ENCODE measurements at places on chromosomes 13 and 19.

DNA sequence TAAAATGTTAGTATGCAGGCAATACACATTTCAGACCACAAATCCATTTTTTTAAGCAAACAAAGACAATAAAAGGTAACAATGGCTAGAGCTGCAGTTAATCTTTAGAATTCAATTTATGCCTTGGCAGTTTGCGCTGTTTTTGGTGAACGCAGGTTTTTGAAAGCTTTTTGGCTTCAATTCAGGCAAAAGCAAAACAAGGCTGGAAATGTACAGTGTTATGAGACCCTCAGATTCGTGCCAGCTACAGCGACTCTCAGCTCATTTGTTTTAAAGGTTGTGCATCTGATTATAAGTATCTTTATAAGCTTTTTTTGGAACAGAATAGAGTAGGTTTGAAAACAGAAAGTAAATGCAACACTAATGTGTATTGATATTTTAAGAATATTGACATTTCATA is 63.6 kb upstream of the SOX1 start:
- DNase-seq = no peak

DNA sequence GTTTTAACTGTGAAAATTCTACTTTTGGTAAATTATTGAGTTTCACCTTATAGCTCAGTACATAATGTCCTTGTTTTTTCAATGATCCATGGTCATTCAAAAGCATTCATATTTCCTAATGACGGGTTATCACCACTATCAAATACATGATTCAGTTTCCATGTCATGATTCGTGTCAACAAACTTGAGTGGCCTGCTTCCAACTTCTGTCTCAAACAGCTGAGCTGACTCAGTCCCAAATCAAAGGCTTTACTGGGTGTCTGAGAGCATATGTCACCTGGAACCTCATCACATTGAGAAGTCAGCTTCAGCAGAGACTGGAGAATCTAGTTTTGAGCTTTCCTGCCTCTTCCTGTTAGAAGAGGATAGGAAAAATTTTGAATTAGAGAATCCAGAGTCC is 40.3 kb upstream of the SGCG start:
- DNase-seq = no peak

DNA sequence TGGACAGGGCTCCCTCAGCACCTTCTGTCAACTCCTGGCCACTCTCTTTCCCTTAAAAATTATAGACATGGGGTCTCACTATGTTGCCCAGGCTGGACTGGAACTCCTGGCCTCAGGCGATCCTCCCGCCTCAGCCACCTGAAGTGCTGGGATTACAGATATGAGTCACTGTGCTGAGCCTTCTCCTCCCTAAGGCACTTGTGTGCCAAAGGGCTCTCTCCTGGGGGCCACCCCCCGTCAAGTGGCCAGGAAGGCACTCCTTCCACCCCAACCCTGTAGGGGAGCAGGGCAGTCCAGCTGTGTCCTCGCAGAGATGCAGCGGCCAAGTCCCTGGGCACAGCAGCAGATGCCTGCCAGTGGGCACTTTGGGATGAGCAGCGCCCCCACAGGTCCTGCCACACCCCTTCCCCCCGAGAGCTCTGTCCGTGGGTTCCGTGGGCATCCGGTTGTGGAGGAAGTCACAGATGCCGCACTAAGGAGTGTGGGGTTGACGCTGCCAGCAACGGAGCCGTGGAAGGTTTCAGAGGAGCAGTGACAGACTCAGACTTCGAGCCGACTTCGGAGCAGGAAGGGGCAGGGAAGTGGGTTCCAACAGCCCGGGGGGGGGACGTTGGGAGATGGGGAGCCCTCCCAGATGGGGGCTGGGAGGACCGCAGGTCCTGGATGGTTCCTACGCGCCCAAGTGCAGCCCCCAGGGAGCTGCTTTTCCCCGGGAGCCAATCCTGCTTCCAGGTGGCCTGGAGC is 3.3 kb upstream of the UQCR11 start:
- no peak for DNase-seq

- DNase-seq = no peak
These were observed 139.4 kb downstream of the HS6ST3 start for GRCh38 chr13:96229356-96229755.

DNA sequence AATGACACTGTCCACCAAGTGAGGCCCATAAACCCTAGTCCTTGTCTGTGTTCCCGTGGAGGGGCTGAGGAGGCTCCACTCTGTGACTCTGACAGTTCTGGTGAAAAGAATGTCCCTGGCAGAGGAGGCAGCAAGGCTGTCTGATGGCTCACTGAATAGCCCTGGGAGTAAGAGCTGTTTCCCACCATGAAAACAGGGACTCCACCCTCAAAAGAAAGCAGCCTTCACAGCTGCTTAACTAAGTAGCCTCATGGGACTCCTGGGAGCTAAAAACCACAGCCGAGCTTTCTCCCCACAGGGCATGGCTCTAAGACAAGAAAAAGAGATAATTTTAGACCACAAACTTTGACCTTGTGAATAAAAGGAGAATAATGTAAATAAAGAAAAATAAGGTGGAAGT is 135.1 kb upstream of the FRY start:
- no peak for DNase-seq

GRCh38 chr13:61138857-61139256 is 276.8 kb downstream of the PCDH20 start:
- no peak for DNase-seq
